ENCODE measurements at places on chromosomes 12 and 14.

GRCh38 chr14:59239022-59239421 lies 50.6 kb downstream of the DAAM1 start:
- no peak for DNase-seq

GRCh38 chr12:6234214-6234613 lies 34.0 kb downstream of the CD9 start:
- DNase-seq = no peak

DNA sequence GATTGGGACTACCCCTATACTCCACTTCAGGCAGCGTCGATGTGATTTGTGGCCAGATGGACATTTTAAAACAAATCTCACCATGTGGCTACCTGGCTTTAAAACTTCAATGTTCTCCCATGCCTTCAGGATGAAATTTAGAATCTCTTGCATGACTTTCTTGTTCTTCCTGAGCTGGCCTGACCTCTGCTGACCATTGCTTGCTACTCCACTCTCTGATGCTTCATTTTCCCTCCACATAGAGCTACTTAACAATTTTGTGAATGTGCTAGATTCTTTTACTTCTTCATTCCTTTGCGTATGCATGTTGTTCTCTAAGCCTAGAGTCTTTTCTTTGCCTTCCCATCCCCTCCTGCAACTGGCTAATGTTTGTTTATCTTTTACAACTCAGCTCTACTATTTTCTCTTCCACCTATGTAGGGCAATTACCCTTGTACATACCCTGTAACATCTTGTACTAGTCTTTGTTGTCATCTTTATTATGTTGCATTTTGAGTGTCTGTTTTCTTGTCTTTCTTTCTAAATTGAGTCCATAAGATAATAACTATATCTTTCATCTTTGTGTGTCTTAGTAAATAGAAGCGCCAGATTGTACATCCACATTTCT lies 41.2 kb downstream of the YLPM1 start:
- no peak for DNase-seq

GRCh38 chr12:59087077-59087673 lies 166.9 kb upstream of the LRIG3 start:
- DNase-seq = no peak

GRCh38 chr12:57168058-57168457 lies 20.6 kb upstream of the LRP1-AS start:
- DNase-seq = no peak

- DNase-seq = no peak
Measured at GRCh38 chr14:37587881-37588666, 7.0 kb downstream of the FOXA1 start.

DNA sequence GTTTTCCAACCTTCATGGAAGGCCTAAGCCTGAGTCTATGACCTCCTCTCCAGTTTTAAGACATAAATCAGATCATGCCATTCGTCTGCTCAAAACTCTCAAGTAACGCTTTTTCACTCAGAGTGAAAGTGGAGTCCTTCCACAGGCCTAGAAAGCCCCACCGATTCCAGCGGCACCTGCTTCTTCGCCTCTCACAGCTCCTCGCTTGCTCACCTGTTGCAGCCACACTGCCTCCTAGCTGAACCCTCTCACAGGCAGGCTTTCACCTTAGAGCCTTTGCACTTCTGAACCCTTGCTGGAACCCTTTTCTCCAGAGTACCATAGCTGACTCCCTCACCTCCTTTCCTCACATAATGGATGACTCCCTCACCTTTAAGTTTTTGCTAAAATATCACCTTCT lies 301.1 kb downstream of the ZFP36L1 start:
- no peak for DNase-seq

- DNase-seq = no peak
Measured at GRCh38 chr12:4143896-4144295, 129.7 kb upstream of the CCND2 start.

GRCh38 chr12:88300931-88301330 lies 158.8 kb downstream of the TMTC3 start:
- DNase-seq = no peak

DNA sequence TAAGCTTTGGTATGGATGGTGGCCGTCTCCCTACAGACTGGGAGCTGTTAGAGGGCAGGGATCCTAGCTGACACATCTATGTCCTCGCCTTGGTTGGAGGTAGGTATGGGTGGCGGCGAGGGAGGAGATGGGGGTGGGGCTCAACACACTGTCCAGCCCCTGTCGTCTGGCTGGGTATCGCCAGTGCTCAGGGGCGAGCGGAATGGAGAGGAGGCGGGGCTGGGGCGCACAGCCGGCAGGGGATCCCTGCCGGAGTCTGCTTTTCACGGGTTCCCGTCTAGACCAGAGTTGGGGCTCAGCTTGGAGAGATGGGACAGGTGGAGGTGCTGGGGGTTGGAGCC lies 16.1 kb downstream of the TAMALIN start:
- no peak for DNase-seq

GRCh38 chr14:71290960-71291466 lies 383.8 kb downstream of the PCNX1 start:
- peak; percentile 34 for DNase-seq

- no peak for DNase-seq
Measured at GRCh38 chr12:114821570-114821969, 137.6 kb upstream of the TBX3 start.

DNA sequence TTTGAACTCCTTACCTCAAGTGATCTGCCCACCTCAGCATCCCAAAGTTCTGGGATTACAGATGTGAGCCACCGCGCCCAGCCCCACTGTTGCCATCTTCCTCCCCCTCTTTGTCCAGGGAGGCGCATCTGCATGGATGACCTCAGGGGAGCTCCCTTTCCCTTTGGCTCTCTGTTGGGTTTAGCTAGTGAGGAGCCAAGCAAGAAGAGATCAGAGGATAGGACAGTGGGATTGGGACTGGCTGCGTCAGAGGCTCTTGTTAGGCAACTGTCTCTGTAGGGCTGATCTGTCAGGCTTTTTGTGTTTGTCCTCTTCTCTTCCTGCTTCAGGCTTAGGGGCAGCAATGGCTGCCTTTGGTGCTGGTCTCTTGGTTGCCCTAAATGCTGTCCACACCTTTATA lies 8.5 kb upstream of the IFT81 start:
- DNase-seq = no peak

- no peak for DNase-seq
Measured at GRCh38 chr12:24584032-24584675, 364.7 kb downstream of the BCAT1 start.

DNA sequence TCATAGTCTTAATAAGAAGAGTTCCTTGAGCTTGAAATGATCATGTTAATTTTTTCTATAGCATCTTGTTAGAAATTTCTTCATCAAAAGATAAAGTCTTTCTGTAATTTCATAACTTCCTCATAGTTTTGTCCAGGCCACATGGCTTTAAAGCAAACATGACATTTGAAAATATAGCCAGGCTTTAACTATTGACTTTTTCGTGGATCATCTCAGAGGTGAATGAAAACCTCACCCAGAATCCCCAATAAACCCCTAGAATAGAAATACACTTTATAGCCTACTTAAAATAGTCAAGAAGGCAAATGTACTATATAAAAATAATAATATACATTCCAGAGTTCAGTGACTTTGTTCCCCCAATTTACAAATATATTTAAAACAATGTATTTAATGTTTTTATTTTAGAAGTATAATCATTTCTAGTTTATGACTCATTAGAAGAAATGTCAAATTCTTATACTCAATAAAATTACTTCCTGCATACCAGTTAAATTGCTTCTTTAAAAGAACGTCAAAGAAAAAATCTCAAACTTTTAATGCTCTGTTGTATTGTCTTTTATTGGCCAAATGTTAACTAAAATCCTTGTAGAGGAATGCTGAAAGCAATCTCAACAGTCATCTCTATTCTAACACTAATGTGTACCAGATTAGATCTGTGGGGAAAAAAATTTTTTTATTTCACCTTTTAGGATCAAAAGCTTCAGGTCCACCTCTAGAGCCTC lies 21.6 kb downstream of the EXOC5 start:
- DNase-seq = no peak

- no peak for DNase-seq
Measured at GRCh38 chr14:85617791-85618190, 87.8 kb downstream of the FLRT2 start.

DNA sequence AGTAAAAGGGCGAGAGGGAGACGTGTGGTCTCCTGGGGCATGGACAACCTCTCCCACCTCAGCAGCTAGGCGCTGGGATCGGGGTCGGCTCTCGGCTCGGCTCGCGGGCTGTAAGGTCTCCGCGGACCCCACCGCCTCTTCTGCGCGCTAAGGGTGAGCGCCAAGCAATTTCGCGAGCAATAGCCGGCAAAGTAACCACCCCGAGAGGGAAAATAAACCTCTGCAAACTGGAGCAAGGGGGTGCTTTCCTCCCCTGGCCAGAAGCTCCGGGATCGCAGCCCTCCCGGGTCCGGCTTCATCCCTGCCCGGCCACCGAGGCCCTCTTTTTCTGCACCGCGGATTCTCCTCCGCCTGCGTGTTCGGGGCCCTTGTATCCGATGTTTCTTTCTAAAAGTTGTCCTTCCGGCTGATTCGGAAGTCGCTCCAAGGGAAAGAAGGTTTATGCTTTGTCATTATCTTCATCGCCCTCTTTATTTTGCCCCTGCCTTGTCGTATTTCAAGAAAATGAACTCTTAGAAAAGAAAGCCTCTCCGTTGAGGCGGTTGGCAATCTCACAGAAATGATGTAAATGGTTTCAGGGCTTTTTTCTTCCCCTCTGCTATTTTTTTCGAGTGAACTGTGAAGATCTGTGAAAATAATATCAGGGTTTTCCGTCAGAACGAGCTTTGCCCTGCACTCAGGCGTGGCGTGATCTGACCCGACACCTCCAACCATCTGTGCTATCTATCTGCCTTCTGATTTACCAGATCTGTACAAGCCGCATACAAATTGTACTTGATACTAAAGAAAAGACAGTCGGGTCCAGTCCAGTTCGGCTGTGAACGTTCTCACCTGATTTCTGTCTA lies 1.7 kb upstream of the SIX6 start:
- DNase-seq = no peak

GRCh38 chr14:101687756-101688546 lies 73.6 kb upstream of the PPP2R5C start:
- no peak for DNase-seq

GRCh38 chr14:72722201-72722785 lies 171.6 kb downstream of the DPF3 start:
- DNase-seq = no peak

GRCh38 chr14:41868396-41868795 lies 261.7 kb downstream of the LRFN5 start:
- no peak for DNase-seq

DNA sequence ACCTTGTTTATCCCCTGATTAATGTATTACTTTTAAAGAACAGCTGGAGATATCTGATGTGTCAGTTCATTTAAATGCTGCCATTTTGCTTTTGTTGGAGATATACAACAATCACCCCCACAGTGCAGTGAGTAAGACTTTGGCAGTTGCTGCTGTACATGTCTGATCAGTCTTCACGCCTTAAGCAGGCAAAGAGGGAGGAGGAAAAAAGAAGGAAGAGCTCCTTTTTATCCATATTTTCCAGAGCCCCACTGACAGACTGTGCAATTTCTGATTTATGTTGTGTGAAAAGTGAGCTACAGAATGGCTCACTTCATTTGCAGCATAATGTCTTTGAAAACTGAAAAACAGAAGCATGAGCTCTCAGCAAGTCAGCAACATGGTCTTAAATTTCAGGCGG lies 319.7 kb upstream of the LRIG3 start:
- no peak for DNase-seq

DNA sequence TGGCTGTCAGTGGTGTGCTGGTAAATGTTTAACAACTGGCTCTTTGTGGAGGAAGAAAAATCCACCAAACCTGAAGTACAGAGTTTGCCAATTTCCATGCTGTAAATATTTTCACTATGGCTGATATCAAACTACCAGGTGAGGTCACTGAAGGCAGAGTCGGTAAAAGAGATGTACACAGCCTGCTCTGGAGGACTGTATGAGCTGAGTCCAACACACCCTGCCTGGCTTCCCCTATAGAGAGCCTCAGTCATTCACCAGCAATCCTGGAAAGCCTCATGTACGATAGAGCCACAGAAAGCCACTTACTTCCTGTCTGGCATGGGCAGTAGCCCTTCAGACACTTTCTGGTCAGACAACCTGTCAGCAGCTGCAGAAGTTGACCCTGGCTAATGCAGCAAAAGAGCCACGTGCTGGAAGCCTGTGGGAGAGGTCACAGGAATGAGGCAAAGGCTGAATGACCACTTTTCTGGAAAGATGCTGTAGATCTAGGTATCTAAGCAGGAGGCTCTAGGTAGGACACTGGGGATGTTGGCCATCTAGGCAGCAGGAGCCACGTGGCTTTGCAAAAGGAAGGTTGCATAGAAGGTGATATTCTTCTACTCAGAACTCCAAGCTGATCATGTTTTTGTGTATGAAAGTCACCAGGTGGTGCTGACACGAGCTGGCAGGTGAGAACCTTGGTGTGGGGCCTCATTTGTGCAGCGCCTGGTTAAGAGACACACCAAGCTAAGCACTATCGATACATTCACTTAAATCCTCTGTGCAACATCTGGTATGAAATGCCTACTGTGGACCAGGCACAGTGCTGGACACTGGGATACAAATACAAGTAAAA lies 553.9 kb downstream of the VRK1 start:
- no peak for DNase-seq

DNA sequence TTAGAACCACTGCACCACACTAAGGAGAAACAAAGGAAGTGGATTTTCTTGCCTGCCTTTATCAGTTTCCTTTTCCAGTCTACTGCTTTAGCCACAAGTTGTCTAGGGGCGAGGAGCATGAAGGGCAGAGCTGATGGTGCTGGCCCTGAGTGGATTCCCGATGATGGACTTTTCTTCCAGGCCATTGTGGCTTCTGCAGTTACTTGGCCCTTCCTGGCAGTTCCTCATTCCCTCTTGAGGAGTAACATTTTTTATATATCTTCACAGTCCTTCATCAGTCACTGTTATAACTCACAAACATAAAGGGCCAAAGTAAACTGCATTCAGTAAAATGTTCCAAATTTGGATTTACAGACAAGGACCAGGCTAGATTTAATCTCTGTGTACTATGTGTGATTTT lies 61.2 kb upstream of the SRSF5 start:
- DNase-seq = no peak

DNA sequence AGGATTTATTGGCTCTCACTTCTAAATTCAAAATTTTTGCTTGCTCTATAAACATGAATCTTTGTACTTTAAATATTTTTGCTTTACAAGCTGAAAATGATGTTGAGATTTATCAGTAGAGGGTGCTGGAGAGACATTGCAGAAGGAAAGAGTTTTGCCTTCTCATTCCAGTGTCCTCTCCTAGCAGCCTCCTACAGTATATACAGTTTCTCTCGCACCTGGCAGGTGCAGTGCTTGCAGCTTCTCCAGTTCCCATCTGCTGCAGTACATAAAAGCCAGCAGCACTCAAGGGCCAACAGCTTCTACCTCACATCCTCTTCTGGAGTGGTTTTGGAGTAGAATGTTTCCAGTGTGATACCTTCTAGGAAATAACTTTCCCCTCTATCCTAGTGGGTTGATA lies 601.8 kb upstream of the ATXN7L3B start:
- DNase-seq = no peak

DNA sequence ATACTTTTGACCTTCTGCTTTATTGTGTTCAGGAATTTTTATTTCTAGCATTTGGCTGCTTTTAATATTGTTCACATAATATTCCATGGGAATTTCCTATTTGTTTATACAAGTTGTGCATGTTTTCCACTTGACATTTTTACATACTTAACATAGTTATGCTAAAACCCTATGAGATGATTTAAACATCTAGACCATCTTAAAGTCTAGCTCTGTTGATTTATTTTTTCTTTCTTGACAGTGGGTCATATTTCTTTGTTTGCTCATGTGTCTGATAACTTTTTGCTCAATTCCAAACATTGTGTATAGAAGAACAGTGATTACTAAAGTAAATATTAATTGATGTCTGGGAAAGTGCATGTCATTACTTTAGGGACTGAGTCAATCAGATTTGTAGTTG lies 202.1 kb upstream of the PDZRN4 start:
- no peak for DNase-seq

All from stimulated activated CD4-positive, alpha-beta T cell treated with anti-CD3 and anti-CD28 coated beads, Interleukin-2, amount 100 ng/mL, for 48 hours (primary cell).